ENCODE measurements at places on chromosomes 16 and 17. TPM values are rescaled to one million over a fixed set of nuclear protein-coding genes. Genes with fewer than 3 reads are reported as not detected.

Gene TMEM97
- total RNA-seq = 43.0 TPM

Gene C16orf86
- total RNA-seq = 2.8 TPM

Gene KRTAP4-4
- not detected for total RNA-seq

Gene SDK2
- 4.6 TPM for total RNA-seq

Gene SPATA32
- not detected for total RNA-seq

Gene BOLA2
- total RNA-seq = 2.5 TPM

Gene ANKRD40CL
- not detected for total RNA-seq

Gene CACNG4
- 32.1 TPM for total RNA-seq

Gene GPR139
- not detected for total RNA-seq

Gene LPO
- not detected for total RNA-seq

Gene PRMT7
- total RNA-seq = 66.9 TPM

Gene TAF1C
- total RNA-seq = 83.7 TPM

Gene ZPBP2
- not detected for total RNA-seq

Gene BICDL2
- 28.6 TPM for total RNA-seq

Gene KRT34
- not detected for total RNA-seq

Gene TPSD1
- total RNA-seq = not detected

Gene ALOX12B
- total RNA-seq = not detected

Gene RAB26
- 9.9 TPM for total RNA-seq

Gene HLF
- 2.6 TPM for total RNA-seq

Gene ACE
- 3.6 TPM for total RNA-seq

Gene TLCD3B
- 2.1 TPM for total RNA-seq

Gene TBC1D3C
- not detected for total RNA-seq

Gene CD300LB
- not detected for total RNA-seq

Gene DNAH17
- 0.33 TPM for total RNA-seq

Gene BCAR1
- total RNA-seq = 67.2 TPM

Gene CLEC19A
- total RNA-seq = not detected
